ENCODE measurements at places on chromosomes 3 and 15. TPM values are rescaled to one million over a fixed set of nuclear protein-coding genes. Genes with fewer than 3 reads are reported as not detected.

Gene KNL1
- 1.3 TPM for total RNA-seq

Gene PAK6
- 9.5 TPM for total RNA-seq

Gene LRRC2
- total RNA-seq: 13.8 TPM

Gene RTF1
- total RNA-seq: 33.1 TPM

Gene GUCA1C
- total RNA-seq: not detected

Gene NRROS
- total RNA-seq: 13.9 TPM
